Activated CD8-positive, alpha-beta memory T cell treated with anti-CD3 and anti-CD28 coated beads for 1 hour (primary cell): ENCODE measurements at places on chromosomes 5 and 9.

DNA sequence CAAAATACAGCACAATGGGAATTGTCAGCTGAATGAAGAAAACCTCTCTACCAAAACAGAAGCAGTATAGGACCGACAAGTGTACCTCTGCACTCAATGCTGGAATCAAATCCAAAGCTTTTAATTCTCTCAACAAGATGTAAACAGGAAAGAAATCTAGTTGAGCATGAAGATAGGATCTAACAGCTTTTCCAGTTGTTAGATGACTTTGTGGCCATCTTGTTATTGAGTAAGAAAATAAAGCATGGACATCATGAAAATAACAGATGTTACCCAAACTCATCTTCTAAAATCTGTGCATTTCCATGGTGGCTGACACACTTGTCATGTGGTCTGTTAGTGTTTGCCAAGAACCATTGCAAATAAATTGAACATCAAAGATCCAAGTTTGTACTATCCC, 34.7 kb downstream of the SREK1 start:
- no peak for DNase-seq

- DNase-seq: no peak
Observed at GRCh38 chr5:177354711-177355110, 3.0 kb upstream of the RGS14 start.

DNA sequence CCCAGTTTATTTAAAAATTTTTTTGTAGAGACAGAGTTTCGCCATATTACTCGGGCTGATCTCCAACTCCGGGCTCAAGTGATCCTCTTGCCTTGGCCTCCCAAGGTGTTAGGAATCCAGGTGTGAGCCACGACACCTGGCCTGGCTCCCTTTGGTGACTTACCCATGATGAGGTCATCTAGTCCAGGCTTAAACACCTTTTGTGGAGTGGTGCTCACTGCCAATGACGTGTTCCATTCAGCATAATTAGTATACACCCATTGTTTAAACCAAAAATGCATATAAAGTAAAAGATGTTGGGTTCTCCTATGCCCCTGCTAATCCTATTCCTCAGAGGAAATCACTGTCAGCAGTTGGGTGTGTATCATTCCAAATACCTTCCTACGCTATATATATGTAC, 91.0 kb downstream of the HSPA4 start:
- DNase-seq: no peak

- no peak for DNase-seq
Observed at GRCh38 chr5:177233206-177233605, 70.3 kb downstream of the RAB24 start.

DNA sequence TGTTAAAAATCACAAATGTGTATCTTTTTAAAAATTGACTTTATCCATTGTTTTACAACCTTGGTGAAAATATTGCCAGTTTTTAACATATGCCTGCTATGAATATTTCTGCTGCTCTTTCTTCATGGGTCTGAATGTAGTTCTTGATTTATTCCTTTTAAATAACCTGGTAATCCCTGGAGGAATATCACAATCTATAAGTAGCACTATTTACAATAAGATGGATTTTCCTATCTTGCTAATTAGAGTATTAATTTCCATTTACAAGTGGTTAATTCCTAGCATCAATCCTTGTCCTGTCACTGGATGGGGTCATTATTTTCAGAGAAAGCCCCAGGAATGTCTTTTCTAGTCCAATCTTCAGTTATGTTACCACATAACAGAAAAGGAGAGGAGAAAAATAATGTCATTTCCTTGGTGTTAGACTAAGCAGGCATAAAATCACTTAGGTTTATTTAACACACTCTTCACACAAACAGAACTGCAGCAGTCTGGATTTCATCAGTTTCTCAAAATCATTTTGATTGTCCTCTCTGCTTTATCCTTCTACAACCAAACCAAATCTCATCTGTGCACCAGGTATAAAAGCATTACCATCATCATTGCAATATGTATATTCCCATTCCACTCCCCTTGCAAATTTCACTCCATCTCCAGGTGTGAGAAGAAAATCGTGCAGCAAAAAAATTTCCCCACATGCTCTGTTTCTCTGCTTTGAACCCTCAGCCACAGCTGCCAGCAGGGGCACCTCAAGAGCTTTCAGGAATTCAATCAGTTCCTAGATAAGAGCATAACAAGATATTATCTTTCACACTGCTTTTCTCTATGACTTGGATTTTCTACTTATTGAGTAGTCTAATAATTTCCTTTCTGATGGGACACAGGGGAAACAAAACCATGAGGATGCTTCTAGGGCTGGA, 204.1 kb downstream of the SEC61B start:
- no peak for DNase-seq

DNA sequence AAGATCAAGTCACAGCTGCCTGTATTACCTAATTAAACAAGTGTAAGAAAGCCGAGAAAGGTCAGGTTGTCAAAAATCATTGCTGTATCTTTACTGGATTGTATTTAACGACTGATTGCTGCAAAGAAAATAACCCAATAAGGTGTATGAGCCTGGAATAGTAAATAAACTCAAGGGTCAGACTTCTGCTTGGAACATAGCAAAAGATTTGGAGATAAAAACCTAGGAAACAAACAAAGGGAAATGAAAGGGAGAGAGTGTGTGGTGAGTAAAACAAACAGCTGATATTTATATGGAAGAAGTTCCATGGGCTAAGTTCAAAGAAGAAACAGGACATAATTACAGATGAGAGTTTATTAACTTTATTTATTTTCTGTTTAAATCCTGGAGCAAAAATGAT, 354.0 kb downstream of the TLR4 start:
- DNase-seq: no peak
